ENCODE measurements at places on chromosomes 4 and X.

GRCh38 chrX:122770581-122770980, 413.5 kb upstream of the GRIA3 start:
- DNase-seq = no peak

DNA sequence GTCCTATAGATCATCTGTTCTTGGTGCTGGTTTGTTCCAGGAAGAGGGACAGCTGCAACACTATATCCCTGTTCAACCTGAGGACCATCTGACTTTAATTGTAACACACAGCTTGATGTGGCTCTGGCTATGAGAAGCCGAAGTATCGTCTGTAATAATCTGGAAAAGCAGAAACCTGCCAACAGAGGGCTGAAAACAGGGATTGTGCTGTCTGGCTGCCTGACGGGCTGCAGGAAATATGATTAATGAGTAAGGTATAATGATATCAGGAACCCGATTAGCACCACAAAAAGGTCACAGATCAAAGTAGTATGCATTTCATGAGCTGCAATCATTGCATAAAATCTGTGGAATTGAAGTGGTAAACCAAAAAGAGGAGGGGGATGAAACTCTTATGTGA, 170.4 kb upstream of the MAB21L2 start:
- no peak for DNase-seq

- no peak for DNase-seq
These were observed 159.7 kb downstream of the VSIG4 start for GRCh38 chrX:65879977-65880799.

- DNase-seq = no peak
These were observed 244.3 kb downstream of the RBMX2 start for GRCh38 chrX:130645955-130646583.

GRCh38 chr4:88275516-88275915, 8.8 kb downstream of the PPM1K start:
- no peak for DNase-seq

DNA sequence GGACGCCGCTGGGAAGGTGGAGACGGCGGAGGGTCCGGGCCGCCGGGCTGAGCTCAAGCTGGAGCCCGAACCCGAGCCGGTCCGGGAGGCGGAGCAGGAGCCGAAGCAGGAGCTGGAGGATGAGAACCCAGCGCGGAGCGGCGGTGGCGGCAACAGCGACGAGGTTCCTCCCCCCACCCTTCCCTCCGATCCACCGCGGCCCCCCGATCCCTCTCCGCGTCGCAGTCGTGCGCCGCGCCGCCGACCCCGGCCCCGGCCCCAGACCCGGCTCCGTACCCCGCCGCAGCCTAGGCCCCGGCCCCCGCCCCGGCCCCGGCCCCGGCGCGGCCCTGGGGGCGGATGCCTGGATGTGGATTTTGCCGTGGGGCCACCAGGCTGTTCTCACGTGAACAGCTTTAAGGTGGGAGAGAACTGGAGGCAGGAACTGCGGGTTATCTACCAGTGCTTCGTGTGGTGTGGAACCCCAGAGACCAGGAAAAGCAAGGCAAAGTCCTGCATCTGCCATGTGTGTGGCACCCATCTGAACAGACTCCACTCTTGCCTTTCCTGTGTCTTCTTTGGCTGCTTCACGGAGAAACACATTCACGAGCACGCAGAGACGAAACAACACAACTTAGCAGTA, 483 bp downstream of the USP27X start:
- no peak for DNase-seq

GRCh38 chrX:102067966-102068723, 57.3 kb upstream of the TCEAL2 start:
- DNase-seq = no peak

DNA sequence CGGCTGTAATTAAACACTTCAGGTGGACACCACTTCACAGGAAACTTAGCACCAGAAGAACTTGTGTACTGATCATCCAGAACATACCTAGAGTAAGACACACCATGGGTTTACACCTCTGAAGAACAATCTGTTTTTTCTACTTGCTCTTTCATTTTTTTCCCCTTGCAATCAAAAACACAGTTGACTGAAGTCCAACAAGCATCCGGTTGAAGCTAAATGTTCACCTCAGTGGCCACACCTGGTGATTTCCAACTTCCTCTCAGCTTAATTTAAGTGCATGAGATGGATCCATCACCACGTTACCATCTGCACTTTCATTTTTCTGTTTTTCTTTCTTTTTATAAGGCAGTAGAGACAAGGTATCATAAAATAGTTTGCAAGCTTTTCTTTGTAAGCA, 4.9 kb upstream of the TXK start:
- peak; percentile 9 for DNase-seq

GRCh38 chr4:38802561-38803355, 1.8 kb downstream of the TLR1 start:
- DNase-seq = no peak

DNA sequence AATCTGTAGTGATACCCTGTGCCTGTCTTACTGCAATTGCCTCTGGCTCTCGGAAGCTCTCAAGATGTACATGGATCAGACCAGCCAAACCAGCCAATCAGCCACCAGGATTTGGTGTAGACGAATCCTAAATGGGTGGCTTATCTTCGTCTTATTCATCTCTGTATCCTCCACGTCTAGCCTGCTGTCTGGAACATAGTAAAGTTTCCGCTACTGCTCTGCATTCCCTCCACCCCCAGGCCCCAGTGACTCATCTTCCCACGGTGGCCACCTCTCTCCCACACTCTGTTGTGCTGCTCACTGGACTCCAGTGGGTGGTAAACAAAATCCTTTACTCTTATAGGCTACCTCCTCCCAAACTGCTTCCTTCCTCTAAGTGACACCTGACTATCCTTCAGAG, 37.8 kb downstream of the SEPTIN6 start:
- peak; percentile 29 for DNase-seq

GRCh38 chr4:6658597-6659075, 18.2 kb downstream of the MRFAP1 start:
- DNase-seq = peak; percentile 30

GRCh38 chr4:44145868-44146267, 302.7 kb downstream of the KCTD8 start:
- DNase-seq = no peak

GRCh38 chr4:10048941-10049697, 27.8 kb upstream of the SLC2A9 start:
- no peak for DNase-seq

- DNase-seq = no peak
These were observed 27.9 kb upstream of the SPP1 start for GRCh38 chr4:87947381-87948160.

DNA sequence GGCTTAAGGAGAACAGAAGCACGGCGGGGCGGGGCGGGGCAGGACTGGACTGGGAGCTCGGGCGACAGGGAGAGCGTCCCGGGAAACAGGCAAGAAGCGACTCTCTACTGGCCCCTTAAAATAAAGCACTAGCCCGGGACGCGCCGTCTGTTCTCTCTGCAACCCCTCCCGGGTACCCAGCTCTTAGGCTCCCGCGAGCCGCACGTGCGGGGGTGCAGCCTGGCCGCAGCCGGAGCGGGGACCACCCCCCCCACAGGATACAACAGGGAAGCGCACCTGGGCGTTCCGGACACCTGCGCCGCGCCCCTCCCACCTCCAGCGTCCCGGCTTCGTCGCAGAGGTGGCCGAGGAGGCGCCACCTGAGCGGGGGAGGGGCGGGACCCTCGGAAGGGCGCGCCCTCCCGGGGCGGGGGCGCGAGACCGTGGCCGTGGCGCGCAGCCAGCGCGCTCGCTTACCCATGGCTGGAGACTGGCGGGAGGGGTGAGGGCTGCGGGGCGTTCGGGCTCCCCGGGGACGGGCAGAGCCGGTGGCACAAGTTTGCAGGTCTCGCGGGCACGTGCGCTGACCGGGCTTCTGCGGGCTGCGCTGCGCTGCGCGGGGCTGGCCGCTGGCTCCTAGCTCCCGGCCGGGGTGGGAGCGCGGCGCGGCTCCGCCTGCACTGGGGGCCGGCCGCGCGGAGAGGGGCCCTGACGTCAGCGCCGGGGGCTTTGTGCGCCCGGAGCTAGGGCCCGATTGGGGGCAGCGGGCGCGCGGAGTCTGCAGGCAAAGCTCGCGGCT, 91.5 kb downstream of the GEMIN8 start:
- DNase-seq = no peak

GRCh38 chrX:69015564-69016292, 149.5 kb downstream of the PJA1 start:
- DNase-seq = no peak

- no peak for DNase-seq
These were observed 26.2 kb upstream of the ZBTB33 start for GRCh38 chrX:120224388-120224787.

GRCh38 chr4:165324236-165324917, 3.1 kb upstream of the MSMO1 start:
- no peak for DNase-seq

GRCh38 chr4:170675568-170676262, 586.0 kb upstream of the AADAT start:
- DNase-seq = no peak

GRCh38 chrX:133190877-133191738, 27.0 kb downstream of the TFDP3 start:
- no peak for DNase-seq

DNA sequence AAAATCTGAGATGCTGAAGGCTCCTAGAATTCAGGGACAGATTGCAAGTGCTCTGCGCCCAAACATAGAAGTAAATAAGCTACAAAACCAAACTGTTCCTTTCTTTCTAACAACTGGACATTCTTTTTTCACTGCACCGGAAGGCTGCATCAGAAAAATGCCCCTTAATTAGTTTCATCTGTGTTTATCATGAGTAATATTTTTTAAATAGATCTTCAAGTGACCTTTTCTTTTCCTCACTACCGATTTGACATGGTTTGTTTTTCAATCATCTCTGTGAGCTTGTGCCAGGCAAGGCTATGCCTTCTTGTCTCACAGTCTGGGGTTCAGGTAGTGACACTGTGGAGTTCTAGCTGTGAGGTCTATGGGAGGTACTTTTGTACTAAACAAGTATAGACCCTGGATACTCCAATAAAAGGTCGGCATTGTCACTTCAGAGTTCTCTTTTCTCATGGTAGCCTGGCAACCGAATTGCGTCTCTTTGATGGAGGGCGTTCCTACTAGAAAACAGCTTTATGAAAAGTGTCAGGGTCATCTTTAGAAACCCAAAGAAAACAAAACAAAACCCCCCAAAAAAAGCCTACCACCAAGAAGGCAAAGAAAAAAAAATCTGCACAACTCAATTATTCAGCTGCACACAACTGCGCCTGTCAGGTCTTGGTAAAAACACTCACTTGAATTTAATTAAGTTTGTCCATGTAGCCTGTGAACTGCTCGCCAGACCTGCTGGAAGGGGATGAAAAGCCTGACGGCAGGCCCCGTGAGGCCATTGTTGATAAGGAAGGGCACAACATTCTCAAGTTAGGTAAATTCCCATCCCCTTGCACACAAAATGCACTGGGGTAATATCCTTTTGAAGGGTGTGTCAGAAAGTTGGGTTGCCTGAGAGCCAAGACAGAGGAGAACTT, 22.8 kb upstream of the ADAMTS3 start:
- no peak for DNase-seq

GRCh38 chr4:59127743-59128142, 2017.6 kb upstream of the IGFBP7 start:
- DNase-seq = no peak

DNA sequence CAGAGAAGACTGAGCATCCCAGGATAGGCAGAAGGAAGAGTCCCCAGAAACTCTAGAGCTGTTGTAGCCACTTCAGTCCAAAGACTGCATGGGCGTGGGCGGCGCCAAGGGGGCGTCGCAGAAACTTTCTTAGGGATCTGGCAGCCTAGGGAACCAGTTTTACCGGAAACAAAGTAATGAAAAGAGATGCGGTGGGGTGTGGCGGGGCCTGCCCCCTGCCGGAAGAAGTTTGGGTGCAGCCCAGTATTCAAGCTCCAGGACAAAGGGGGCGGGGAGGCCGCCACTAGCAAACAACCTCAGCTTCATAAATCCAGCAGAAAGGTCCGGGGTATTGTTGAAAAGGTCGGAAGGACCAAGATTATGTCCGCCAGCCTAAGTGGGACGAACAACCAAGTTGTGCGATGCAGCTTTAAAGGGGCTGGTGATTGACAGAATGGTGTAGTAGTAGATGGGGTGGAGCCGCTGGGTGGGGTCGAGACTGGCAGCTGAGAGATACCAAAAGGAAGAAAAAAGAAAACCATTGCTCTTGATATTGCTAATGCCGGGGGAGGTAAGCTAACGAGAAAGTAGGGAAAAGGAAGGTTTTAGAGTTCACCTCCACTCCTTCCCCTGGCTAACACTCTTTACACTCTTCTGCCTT, 190.5 kb downstream of the RRAGB start:
- DNase-seq = no peak

All from stimulated activated CD4-positive, alpha-beta T cell treated with anti-CD3 and anti-CD28 coated beads, Interleukin-1b, Interleukin-23, amount 100 ng/mL, for 1 hour (primary cell).